ENCODE measurements at places on chromosomes 3 and 15. TPM values are rescaled to one million over a fixed set of nuclear protein-coding genes. Genes with fewer than 3 reads are reported as not detected.

GRCh38 chr15:39698444-39699390, 83.9 kb downstream of the FSIP1 start:
- DNase-seq: no peak

- DNase-seq: peak; percentile 66
Observed at GRCh38 chr3:29693863-29694262, 413.0 kb downstream of the RBMS3 start.

GRCh38 chr3:46934072-46934471, 42.5 kb downstream of the CCDC12 start:
- no peak for DNase-seq

ROPN1 gene
- polyA plus RNA-seq: not detected

DNA sequence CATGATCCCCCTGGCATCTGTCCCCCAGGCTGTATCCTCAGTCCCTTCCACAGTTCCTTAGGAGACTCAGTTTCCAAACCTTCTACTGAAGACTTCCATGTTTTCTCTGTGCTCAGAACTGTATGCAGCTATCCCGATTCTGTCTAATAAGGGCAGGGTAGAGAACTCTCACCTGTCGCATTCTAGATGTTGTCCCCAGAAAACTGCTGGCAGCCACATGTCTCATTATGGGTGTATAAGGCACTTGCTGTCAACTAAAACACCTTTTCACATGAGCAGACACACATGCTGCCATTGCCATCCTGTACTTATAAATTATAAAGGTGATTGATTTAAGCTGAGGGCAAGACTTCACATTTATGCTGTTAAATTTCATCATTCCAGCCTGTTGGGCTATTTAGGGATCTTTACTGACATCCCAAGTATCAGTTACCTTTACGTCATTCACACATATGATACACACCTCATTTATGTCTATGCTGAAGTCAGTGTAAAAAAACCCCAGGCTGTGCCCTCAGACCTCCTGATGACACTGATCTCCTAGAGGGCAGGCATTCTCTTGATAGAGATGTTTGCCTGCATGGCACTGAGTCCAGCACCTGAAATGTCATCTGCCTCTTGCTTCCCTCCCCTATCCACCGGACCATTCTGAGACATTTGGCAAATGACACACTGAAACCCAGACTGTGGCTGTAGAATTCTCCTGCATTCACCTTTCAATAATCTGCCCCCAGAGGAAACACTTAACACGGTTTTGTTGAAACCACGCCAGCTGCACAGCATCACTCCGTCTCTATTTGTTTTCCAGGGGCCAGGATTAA, 35.8 kb downstream of the BTD start:
- no peak for DNase-seq

DNA sequence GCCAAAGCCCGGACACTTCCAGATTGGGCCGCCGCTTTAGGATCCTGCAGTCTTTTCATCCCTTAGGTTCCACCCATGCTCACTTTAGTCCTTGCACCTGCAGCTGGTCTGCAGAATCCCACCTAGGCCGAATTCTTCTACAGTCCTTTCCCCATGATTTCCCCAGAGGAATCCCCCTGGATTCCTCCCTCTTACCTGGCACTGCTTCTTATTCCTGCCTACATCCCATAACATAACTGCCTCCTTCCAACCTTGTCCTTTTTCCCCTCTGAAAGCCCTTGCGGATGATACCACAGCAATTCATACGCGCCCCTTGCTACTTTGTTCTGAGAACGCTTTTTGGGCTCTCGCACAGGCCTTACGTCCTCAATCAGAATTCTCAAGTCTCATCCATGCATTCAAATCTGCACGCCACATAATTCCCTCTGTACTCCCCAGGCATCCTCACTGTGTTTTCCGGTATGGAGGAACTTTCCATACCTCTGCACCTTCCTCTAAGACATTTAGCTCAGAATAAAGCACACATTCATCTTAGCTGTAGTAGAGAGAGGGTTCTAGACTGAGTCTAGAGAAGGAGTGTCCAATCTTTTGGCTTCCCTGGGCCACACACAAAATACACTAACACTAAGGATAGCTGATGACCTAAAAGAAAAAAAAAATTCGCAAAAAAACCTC, 619 bp downstream of the EIF2AK4 start:
- no peak for DNase-seq

DNA sequence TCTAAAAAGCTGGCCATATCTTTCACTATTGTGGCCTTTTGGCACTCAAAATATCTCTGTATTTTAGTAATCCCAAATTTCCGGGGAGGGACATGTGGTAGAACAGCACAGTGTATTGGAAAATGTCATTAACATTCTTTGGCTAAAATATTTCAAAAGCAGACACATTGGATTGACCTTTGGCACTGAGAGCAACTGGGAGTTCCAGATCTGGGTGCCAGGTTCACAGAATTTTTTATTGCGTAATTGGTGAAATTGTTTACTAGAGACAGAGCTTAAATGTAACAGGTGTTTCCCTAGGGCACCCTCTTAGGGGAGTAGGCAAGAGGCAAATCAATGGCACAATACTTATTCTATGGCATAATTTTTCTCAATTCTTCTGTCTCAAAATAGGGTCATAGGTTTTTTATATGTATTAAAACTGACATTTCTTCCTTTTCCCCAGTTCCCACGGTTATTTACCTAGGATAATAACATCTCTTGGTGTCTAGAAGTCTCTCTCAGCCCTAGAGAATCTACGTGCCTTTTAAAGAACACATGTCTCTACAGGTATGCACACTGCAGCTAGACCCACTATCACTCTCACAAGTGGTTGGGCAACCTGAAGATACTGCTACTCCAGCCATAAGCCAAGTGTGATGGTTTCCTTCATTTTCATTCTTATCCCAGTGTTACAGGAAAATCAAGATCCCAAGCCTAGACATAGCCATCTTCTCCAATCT, 10.6 kb downstream of the RBMS3 start:
- no peak for DNase-seq

CHRNB4 gene
- 0.32 TPM for polyA plus RNA-seq

GRCh38 chr3:58864480-58864879, 185.3 kb downstream of the CFAP20DC start:
- no peak for DNase-seq

DNA sequence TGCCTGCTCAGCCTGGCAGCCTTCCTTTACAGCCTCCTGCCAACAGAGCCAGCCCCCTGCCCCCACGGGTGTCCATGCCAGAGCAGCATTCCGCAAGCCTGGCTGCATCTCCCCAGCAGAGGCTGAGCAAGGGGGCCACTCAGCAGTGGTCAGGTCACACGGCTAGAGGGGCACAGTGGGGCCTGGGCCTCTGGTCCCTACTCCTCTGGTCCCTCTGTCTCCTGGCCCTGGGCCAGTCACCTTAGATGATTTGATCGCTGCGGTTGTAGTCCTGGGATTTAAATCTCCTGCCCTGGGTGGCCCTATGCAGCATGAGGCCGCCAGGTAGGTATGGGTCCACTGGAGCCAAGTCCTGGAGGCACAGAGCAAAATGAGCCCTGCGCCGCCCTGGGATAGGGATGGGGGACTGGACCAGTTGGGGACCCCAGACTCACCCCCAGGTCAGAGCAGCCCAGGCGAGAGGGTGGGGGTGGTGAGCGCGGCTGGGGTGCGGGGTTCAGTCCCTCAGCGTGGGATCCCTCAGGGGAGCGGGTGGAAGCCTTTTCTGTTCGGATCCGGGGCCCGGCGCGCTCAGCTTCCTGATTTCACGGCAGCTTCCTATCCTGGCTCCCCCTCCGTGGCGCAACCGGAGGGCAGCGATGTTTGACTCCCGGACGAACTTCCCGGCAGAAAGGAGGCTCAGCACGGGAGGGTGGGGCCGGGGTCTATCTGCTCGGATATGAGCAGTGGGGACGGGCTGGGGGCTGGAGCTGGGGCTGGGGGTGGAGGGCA, at the start of gene ZBTB47:
Gene ZBTB47, plus strand, starts transcription at position 138 of the 771 bp plus-strand sequence. CDS start 4,659 bp downstream, outside the sequence.
- peak; percentile 71 for DNase-seq

SLC24A5 gene
- polyA plus RNA-seq: not detected

- no peak for DNase-seq
Observed at GRCh38 chr3:195907684-195907933, 742 bp downstream of the TNK2 start.

BCL2A1 gene
- 0.67 TPM for polyA plus RNA-seq

DNA sequence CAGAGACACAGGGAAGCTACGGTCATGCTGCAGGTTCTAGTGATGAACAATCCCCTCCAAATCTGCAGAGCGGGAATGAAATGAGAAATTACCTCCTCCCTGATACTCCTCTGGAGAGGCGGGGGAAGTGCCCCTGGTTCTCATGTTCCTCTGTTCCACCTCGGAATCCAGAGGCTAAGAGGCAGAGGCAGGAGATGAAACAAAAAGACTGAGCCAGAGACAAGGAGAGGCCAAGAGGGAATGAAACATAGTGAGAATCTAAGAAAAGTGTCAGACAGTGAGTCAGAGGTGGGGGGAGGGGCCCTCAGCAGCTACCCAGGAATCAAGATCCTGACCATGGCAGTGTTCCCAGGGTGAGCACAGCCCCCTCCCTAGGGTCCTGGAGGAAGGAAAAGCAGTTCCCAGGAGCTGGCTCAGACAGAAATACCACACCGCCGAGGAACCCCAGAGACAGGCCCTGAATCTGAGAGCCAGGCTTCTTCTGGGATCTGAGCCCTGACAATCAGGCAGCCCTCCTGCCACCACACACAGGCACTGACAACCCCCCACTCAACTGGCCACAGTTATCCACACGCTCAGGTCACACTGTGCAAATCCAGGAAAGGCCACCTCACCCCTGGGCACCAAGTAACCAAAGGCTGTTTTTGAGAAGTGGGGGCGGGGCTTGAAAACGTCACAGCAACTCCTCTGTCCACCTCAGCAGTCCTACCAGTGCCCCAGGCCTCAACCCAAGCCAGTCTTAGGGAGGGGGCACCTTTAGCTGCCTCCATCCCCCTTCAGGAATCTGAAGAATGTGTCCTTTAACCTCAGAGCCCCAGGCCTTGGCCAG, 2.4 kb downstream of the CSRNP1 start:
- peak; percentile 88 for DNase-seq

DNA sequence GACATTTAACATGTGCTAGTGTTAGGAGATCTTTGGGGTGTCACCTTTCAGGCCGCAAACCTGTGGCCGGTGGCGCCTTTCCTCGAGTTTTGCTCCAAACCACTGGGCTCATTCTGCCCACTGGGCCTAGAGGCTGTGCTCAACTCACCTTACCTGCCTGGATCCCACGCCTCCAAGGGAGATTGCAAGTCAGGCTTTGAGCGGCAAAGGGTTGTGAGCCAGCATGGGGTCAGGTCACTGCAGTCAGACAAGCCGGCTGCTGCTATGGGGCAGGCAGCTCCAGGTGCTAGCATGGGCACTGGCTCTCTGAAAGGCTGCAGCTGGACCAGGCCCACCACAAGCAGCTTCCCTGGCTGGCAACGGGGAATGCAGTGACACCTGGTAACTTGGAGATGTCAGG, 265.5 kb downstream of the ZBBX start:
- no peak for DNase-seq

- no peak for DNase-seq
Observed at GRCh38 chr15:69916169-69916785, 181.4 kb downstream of the TLE3 start.

- DNase-seq: no peak
Observed at GRCh38 chr15:87032295-87032694, 952.6 kb downstream of the AGBL1 start.

- no peak for DNase-seq
Observed at GRCh38 chr3:106428565-106428994, 559.8 kb upstream of the CBLB start.

SH2D7 gene
- not detected for polyA plus RNA-seq

B3GALNT1 gene
- 18.0 TPM for polyA plus RNA-seq

- no peak for DNase-seq
Observed at GRCh38 chr3:21100656-21101359, 650.2 kb downstream of the ZNF385D start.

TRIM71 gene
- polyA plus RNA-seq: 0.92 TPM

DNA sequence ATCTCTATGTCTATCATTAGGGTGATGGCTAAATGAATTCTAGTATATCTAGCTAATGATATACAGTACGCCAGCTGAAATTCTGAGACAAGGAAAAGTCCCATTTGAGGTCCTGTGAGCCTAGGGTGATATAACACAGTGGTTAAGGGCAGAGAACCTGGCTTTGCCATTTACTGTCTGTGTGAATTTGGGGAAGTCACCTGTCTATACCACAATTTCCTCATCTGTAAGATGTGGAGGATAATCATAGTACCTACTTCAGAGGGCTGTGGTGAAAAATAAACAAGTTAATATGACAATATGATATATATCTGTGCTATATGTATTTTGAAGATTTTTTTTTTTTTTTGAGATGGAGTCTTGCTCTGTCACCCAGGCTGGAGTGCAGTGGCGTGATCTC, 9.8 kb upstream of the ANKDD1A start:
- no peak for DNase-seq

ECE2 gene
- polyA plus RNA-seq: not detected

VIPR1 gene
- polyA plus RNA-seq: 5.3 TPM

- peak; percentile 23 for DNase-seq
Observed at GRCh38 chr15:35289024-35289617, 204.0 kb upstream of the NANOGP8 start.

RAD51 gene
- polyA plus RNA-seq: not detected

DNA sequence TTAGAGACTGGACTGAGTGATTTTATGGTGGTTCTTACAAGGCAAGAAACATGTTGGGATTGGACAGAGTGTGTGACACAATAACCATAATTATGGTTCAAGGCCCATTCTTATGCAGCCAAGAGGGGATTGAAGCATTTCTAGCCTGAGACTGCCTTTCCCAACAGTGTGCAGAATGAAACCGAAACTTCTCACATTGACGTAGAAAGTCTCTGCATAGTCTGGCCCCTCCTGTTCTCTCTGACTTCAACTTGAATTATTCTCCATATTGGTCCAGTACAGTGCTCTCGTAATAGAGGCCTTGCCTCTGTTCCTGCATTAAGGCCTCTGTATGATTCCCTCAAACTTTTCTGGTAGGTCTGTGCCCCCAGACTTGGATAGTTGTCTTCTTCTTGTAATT, 138.3 kb downstream of the DIPK2A start:
- DNase-seq: no peak

- DNase-seq: no peak
Observed at GRCh38 chr3:99712291-99712954, 74.0 kb downstream of the COL8A1 start.

GRCh38 chr3:23748398-23749110, 57.2 kb upstream of the UBE2E1 start:
- DNase-seq: no peak

- no peak for DNase-seq
Observed at GRCh38 chr15:28026221-28026620, 72.9 kb downstream of the OCA2 start.

DNA sequence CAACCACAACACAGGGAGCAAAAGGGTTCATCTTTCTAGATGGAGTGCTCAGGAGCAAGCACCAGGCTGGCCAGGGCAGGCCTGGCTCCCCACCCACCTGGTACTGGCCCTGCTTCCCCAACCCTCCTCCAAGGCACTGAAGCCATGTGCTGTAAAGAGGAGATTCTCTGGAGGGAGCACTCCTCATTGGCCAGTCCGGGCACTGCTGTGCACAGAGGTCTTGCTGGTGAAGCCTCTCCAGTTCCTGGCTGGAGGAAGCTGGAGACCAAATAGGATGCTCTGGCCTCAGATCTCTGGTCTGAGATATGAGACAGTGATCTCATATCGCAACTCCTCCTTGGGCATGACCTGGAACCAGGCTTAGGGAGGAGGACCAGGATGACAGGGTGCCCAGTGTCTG, 7.7 kb upstream of the SEMA3F start:
- DNase-seq: no peak
